ENCODE measurements at places on chromosomes 1 and 21.

DNA sequence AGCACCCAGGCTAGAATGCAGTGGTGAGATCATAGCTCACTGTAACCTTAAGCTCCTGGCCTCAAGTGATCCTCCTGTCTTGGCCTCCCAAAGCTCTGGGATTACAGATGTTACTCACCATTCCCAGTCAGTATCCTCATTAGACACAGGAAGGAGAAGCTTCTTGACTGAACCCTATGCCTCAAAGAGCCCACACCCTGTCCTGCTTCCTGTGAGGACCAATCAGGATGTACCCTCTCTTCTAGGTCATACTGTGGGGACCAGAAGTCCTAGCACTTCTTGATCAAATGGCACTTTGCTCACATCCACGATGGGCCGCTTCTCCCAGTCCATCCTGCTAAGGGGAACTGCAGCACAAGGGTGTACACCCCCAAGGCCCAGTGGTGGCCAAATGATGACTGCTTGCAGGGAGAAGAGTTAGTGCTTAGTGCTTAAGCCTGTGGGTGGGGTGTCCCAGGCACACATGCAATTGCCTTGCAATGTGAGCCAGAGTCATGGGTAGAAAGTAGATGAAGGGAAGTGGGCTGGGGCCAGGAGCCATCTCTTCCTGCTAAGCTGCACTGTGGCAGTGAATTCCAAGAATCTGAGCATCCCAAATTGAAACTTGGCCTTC, 9.8 kb downstream of the CD34 start:
- H3K36me3 ChIP-seq: no peaks in the 10 kb centered on the region
- H3K4me1 ChIP-seq: no peaks in the 10 kb centered on the region
- H3K27me3 ChIP-seq: no peaks in the 10 kb centered on the region
- H3K27ac ChIP-seq: no peak overlapping the region
- H3K4me3 ChIP-seq: no peak overlapping the region

GRCh38 chr1:95309031-95309471, 75.0 kb downstream of the RWDD3 start:
- peak; percentile 42 for DNase-seq
- no peak overlapping the region for H3K4me3 ChIP-seq
- no peak overlapping the region for H3K27ac ChIP-seq
- H3K4me1 ChIP-seq: peaks cover 4% of the 10 kb centered on the region

- H3K27ac ChIP-seq: peak overlapping the region; percentile 73
- peaks cover 10% of the 10 kb centered on the region for H3K36me3 ChIP-seq
- no peak overlapping the region for H3K4me3 ChIP-seq
- peaks cover 86% of the 10 kb centered on the region for H3K4me1 ChIP-seq
Observed at GRCh38 chr1:234604495-234605398, 5.2 kb downstream of the IRF2BP2 start.

DNA sequence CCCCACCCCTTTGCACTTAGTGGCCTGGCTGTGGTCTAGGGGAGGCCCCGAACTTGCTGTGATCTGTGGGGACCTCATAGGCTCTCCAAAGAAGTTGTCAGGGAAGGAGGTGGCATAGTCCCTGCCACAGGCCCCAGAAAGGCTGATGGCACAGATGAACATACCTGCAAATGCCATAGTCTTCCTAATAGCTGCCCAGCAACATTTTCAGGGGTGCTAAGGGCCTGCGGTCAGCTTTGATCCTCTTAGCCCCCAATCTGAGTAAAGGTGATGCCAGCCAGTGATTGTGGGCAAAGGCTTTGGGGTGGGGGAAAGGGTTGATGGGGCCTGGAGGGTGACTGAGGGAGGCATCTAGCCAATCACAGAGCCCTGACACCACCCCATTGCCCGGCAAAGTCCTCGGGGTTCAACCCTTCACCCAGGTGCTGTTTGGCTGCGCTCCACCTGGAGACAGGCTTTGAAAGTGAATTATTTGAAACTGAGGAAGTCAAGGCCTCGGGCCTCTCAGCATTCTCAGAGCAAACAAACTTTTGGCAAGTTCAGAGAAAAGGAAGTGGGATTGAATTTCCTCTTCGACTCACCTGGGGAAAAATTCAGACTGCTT, 35.8 kb downstream of the PAX7 start:
- H3K4me3 ChIP-seq: no peak overlapping the region
- no peak overlapping the region for H3K27ac ChIP-seq
- peaks cover 23% of the 10 kb centered on the region for H3K4me1 ChIP-seq

DNA sequence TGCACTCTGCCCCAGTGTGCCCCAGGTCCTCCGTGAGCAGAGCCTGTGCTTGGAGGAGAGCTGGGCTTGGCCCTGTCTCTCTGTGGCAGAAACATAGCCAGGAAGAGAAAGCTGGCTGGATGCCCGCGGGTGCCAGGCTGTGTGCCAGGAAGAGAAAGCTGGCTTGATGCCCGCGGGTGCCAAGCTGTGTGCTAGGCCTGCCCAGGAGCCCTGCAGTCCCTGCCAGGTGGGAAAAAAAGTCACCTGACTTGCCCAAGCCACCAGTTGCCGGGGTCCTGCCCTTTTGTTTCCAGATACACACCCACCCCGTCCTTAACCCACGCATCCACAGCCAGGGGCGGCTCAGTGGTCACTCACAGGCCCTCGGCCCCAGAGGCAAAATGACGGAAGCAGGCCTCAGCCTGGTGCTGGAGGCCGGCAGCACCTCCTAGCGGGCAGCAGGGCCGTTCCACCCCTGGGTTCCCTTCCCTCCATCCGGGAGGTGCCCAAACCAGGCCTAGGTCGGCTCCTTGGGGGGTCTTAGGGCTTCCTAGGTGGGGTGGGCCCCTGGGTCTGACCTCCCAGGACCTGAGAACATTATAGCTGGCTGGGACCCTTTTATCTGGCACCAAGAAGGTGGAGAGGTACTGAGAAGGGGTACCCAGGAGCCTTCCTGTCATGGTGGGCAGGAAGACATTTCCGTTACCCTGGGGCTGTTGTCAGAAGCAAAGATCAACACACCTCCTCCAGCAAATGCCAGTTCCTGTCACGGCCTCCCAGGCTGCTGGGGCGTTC, 9.1 kb downstream of the ITGB2 start:
- no peak for DNase-seq
- H3K4me3 ChIP-seq: no peak overlapping the region
- no peaks in the 10 kb centered on the region for H3K36me3 ChIP-seq
- no peak overlapping the region for H3K27ac ChIP-seq
- peaks cover 17% of the 10 kb centered on the region for H3K27me3 ChIP-seq

DNA sequence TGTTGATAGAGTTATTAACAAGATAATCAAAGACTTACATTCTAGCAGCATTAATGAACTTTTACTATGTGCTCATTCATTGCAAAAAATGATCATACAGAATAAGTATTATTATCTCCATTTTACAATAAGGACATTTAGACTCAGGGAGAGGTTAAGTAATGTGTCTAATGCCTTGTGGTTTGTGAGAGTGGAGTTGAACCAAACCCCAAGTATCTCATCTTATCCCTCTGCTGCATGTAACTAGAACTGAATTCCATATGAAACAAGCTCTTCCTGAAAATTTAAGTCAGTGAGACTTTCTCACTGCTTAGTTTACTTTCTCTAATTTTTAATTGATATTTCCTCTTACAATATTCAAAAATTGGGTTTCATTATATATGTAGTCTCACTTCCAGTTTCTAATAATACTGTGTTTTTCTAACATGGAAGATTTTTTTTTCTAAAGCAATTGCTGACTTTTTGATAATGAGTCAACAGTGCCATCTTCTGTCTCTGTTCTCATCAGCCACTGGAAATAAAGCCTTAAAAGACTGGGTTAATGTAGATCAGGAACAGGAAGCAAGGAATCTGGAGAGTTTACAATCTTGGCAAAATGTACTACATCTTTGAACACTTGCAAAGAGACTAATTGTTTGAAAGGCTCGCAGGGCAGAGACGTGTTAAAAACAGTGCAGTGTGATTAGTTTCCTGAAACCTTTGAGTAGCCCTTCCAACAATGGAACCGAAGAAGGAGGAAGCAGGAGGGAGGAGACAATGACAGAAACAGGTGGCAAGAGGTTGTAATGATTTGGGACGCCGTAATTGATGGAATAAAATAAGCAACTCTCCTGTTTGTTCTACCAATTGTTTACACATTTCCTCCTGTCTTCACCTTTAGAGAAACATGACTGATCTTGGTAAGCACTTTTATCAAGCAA, 567.6 kb downstream of the MRPL39 start:
- H3K27ac ChIP-seq: no peak overlapping the region
- no peak for DNase-seq
- no peaks in the 10 kb centered on the region for H3K27me3 ChIP-seq
- H3K4me3 ChIP-seq: no peak overlapping the region
- no peaks in the 10 kb centered on the region for H3K36me3 ChIP-seq
- H3K4me1 ChIP-seq: no peaks in the 10 kb centered on the region

All from HCT116 (cell line).